NCI-H446 treated with DMSO at 0.1 percent for 48 hours (cell line): ENCODE measurements at places on chromosomes 6 and 20.

- no peak for DNase-seq
Measured at GRCh38 chr20:19493794-19494495, 264.1 kb upstream of the RIN2 start.

DNA sequence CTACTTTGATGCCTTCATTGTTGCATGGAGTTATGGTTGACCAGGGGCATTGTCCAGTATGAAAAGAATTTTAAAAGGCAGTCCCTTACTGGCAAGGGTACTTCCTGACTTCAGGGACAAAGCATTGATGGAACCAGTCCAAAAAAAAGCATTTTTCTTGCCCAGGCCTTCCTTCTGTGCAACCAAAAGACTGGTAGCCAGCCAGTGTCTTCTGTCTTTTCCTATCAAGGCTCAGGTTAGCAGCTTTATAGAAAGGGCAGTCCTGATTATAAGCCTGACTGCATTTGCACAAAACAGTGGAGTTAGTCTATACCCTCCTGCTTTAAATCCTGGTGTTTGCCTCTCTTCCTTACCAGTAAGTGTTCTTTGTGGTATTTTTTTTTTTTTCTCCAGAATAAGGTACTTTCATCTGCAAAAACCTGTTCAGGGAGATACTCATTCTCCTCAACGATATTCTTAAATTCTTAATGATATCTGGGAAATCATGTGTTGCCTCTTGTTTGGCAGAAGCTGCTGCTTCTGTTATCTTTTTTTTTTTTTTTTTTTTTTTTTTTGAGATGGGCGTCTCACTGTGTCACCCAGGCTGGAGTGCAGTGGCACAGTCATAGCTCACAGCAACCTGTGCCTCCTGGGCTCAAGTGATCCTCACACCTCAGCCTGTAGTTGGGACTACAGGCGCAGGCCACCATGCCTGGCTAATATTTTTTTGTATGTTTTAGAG is 33.9 kb downstream of the SCAF8 start:
- DNase-seq = peak; percentile 73

DNA sequence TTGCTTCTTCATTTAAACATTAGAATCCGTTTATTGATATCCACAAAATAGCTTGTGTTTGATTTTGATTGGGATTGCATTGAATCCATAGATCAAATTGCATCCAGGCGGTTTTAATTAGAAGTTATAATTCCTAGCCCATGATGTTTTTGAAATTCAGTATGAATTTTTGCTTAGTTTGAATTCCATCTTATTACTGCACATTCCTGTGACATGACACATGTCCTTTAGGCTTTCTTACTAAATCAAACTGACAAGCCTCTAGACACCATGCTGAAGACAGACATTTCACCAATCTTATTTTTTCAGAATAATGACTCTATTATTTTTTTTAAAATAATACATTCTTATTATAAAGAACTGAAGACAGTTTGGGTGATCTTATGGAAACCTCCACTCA is 21.4 kb upstream of the PI16 start:
- no peak for DNase-seq

DNA sequence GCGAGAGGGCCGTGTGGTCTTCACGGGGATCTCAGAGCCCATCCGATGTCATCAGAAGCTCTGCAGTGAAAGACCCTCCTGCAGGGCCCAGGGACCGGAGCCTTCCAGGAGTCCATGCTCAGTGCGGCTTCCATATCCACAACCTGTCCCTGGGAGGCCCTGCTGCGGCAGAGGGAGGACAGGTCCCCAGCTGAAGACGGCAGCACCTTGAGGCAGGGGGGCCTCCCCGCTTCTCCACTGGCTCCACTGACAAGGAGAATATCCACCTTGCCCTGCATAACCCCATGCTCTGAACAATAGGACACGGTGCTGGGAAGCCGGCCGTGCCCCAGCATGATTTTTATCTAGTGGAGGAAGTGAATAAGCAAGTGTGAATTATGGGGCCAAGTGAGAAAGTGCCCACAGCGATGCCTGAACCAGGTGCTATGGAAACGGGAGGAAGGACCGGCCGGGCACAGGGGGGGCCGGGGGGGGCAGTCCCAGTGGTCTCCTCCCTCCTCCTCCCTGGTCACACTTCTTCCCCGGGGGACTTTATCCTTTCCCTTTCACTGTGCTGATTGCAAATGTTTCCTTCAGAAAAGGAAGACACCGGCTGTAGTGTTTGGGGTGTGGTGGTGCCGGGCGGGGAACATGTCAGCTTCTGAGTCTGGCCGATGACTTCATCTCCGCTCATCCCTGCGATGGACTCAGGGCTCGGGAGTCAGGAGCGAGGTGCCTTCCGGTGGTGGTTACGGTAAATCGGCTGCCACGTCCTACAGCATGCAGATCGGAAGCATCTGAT is 225.1 kb downstream of the ERMARD start:
- DNase-seq = no peak
